Mesangial cell (primary cell): ENCODE measurements at places on chromosomes 16 and 17. TPM values are rescaled to one million over a fixed set of nuclear protein-coding genes. Genes with fewer than 3 reads are reported as not detected.

SYCE1L gene
- total RNA-seq: 2.0 and 9.4 TPM in 2 replicates

DPEP3 gene
- not detected in 2 replicates for total RNA-seq

HS3ST2 gene
- not detected in 2 replicates for total RNA-seq

RNU2-1 gene
- not detected in 2 replicates for total RNA-seq

KRTAP4-6 gene
- total RNA-seq: not detected in 2 replicates

ATP2A1 gene
- 0.16 and 0.89 TPM in 2 replicates for total RNA-seq

KCNJ2 gene
- 0.49 and 1.8 TPM in 2 replicates for total RNA-seq

DPEP2 gene
- not detected in 2 replicates for total RNA-seq

SPPL2C gene
- not detected in 2 replicates for total RNA-seq
